ENCODE measurements at places on chromosomes 3 and 15.

DNA sequence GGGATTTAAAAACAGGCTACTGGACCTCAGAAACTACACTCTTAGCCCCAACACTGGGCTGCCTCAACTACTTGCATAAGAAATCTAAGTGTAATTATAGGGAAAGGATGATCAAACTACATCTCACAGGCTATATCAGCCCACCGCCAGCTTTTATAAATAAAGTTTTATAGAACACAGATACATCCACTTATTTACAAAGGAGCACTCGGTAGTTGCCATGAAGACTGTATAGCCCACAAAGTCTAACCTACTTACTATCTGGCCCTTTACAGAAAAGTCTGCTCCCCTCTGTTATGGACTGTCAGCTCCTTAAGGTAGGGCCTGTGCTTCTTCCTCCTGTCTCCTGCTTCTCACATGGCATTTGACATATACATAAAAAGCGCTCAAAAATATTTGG is 9.5 kb downstream of the OSBPL10 start:
- DNase-seq, result no peak

GRCh38 chr15:41819455-41820050 is 8.3 kb upstream of the JMJD7 start:
- DNase-seq, result no peak

DNA sequence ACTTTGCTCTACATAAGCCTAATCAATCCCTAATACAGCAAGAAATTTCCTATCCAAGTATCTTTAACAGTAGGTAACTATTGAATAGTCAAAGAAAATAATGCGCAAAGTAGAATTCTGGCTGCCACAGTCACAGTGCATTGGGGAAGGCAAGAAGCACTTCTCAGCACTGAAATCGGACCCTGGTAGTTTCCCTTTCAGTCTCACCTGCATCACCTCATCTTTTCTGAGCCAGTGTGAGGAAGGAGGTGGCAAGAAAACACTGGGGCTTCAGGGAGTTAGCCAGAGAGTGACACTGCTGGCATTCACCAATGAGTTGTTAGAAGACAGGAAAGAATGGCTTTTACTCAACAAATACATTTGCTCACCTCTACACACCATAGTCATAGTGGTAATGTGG is 8.3 kb downstream of the TRIM42 start:
- no peak for DNase-seq

GRCh38 chr3:38655708-38656300 is 6.3 kb upstream of the SCN5A start:
- DNase-seq, result no peak

DNA sequence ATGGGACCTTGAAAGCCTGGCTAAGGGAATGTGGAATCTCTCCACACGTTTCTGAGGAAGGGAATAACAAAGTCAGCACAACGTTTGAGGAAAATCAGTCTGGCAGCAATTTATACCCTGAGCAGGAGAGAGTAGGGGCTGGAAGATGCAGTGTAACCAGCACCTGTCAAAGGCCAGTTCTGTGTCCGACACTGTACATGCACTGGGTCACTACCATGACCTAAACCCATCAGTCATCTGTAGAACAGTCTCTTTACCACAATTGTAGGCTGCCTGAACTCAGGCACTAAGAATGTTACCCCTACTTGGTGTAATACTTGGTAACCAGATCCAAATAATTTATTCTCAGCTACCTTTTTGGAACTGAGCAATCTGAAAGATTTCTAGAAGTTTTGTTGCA is 113.4 kb downstream of the FEZF2 start:
- no peak for DNase-seq

GRCh38 chr3:53030619-53031449 is 15.0 kb downstream of the SFMBT1 start:
- DNase-seq, result peak; percentile 7

- DNase-seq, result no peak
Measured at GRCh38 chr15:57027596-57027995, 109.2 kb downstream of the TCF12 start.

DNA sequence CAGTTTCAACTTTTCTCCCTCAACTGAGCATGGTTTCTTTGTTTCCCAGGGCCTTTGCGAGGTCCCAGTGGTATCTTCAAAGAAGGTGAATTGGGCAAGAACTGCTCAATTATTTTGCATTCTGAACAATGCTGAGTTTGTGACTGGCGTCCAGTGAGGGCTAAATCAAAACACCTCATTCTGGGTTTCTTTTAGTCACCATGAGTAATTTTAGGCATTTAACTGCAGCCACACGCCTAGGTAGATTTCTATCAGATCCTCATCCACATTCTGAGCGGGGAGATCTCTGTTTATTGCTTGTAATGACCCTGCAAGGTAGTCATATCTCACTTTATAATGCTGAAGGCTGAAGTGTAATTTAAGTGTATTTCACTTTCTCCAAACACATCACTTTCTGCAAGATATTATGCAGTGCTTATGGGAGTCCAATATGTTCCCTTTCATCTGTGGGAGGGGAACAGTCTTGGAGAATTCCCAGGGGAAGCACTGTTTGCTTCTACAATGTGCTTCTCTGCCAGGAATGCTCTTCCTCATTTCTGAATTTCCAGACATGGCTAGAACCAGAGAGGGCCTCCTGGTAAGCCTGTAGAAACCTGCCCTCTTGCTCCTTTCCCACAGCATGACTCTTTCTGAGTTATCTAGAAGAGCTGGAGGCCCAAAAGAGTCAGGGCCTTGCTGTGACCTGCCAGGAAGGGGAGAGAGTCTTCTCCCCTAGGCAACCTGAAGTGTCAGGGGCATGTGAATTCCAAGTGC is 91.7 kb downstream of the FRMD4B start:
- DNase-seq, result no peak

DNA sequence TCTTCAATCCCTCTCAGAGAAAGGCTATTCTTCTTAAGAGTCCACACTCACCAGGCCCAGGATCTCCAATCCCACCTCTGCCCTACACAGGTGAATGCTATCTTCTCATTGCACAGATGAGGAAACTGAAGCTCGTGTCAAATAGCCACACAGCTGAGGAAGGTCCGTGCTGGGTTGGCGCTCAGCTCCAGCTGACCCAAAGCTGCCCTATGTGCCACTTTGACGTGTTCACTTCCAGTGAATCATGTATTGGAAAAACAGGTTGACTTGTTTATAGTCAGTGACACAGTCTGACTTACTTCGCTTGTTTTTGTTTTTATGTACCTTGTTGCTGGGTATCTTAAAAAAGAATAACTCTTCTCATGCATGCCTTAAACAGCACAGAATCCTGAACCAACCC is 32.4 kb upstream of the ALDH1A3 start:
- no peak for DNase-seq

Measured in activated naive CD8-positive, alpha-beta T cell treated with anti-CD3 and anti-CD28 coated beads, Interleukin-2, amount 50 U/mL, for 16 hours (primary cell).